ENCODE measurements at places on chromosomes 3 and 15.

GRCh38 chr15:55742927-55743728 is at the start of gene PRTG:
TSS of gene PRTG (minus strand) at chr15:55743152. CDS start at chr15:55742931, 221 bp downstream.
- peak; percentile 58 for DNase-seq

GRCh38 chr3:14531856-14532395 is 8.2 kb downstream of the GRIP2 start:
- no peak for DNase-seq

- no peak for DNase-seq
Observed at GRCh38 chr3:120420928-120421551, 29.8 kb downstream of the FSTL1 start.

- no peak for DNase-seq
Observed at GRCh38 chr3:184545769-184546168, 15.8 kb upstream of the EPHB3 start.

GRCh38 chr3:7333125-7333524 is 472.2 kb downstream of the GRM7 start:
- DNase-seq, result no peak

DNA sequence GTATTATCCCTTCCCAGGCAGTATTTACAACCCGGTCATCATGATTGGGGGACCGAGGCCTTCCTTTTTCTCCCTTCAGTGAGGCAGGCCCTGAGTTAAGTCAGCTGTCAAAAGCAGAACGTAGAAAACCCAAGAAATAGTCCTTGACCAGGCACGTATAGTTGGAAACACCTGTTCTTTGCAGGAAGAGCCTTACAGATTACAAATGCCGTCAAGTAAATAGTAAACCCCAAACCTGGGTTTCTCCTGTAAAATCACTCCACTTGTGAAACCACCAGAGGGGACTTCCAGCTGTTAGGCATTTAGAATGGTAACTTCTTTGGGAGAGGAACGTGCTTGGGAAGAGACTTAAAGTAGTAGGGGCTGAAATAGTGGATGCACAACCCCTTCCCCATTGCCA is 1.0 kb upstream of the BTBD1 start:
- DNase-seq, result no peak

DNA sequence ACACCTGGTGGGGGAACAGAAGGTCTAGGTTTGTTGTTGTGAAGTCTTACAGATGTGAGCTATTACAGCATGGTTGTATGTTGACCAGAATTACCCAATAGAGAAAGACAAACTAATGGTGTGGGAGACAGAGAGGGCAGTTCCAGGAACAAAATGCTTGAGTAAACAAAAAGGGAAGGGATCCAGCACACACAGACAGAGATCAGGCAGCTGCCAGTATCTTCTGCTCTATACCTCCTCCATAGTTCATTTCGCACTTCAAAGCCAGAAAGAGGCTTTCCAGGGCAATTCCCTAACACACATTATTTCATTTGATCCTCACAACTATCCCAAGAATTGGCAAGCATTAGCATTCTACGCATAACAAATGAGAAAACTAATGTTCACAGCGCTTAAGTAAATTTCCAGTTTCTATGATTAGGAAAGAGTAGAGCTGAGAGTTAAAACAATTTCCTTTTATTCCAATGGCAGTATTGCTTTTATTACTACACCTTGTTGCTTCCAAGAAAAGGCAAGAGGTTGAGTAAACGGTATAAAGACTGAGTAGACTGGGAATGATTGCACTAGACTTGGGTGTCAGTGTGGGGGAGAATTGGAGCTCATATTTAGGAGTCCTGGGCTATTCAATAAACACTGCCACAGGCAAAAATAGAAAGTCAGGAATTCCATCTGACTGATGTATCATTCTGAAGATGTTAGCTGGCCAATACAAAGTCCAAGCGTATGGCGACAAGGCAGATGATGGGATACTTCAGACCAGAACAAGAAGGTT is 39.7 kb upstream of the ZNF280D start:
- no peak for DNase-seq

DNA sequence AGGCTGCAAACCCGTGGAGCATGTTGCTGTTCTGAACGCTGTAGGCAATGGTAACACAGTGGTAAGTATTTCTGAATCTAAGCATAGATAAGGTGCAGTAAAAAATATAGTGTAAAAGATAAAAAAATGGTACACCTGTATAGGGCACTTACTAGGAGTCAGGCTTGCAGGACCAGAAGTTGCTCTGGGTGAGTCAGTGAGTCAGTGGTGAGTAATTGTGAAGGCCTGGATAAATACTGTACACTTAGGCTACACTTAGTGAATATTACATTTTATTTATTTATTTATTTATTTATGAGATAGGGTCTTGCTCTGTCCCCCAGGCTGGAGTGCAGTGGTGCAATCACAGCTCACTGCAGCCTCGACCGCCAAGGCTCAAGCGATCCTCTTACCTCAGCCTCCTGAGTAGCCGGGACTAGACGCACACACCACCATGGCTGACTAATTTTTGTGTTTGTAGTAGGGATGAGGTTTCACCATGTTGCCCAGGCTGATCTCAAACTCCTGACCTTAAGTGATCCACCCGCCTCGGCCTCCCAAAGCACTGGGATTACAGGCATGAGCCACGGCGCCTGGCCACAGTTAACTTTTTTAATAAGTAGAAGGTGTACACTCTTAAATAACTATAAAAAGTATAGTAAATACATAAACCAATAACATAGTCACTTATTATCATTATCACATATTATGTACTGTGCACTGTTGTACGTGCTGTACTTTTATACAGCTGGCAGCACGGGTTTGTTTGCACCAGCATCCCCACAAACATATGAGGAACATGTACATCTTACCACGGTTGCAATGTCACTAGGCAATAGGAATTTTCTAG is 155.1 kb downstream of the IGF1R start:
- no peak for DNase-seq

GRCh38 chr3:191076903-191077552 is 122.0 kb upstream of the OSTN start:
- no peak for DNase-seq

- no peak for DNase-seq
Observed at GRCh38 chr3:57098418-57099310, 38.2 kb downstream of the SPATA12 start.

- no peak for DNase-seq
Observed at GRCh38 chr3:142863010-142863817, 25.7 kb downstream of the PCOLCE2 start.

DNA sequence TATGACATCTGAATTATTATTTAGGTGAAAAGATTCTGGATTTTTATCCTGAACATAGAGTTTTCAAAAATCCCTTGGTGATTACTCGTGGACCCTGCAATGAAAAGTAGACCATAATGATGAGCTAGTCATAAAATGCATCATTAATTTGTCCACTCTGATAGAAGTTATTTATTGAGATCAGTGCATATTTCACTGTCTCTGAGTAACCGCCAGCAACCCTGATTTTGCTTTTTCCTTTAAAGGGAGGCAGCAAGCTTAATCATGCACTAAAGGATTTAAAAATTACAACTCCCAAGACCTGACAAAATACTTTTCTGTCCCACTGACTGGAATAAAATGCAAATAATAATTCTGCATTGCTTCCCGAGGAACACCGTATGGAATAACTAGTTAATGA is 259.6 kb upstream of the DPPA4 start:
- DNase-seq, result no peak

GRCh38 chr3:195714380-195715011 is 6.3 kb upstream of the MUC20 start:
- DNase-seq, result no peak

GRCh38 chr3:27471923-27472550 is 12.1 kb downstream of the SLC4A7 start:
- no peak for DNase-seq

DNA sequence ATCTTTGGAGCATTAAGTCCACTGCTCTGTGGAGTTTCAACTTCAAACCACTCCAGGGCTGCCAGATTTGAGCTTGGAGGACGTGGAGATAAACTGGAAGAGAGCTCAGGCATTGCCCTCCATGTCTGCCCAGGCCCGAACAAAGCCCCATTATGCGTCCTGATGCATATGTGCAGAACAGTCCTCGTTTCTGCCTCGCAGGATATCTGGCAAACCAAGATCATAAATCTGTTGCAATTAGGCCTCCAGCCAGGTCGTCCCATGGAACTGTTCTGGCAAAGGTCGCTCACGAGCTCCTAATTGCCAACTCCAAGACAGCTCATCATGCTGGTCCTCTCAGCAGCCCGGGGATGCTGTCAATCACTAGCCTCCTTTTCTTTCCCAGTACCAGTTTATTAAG is 91.2 kb downstream of the SEMA5B start:
- no peak for DNase-seq

DNA sequence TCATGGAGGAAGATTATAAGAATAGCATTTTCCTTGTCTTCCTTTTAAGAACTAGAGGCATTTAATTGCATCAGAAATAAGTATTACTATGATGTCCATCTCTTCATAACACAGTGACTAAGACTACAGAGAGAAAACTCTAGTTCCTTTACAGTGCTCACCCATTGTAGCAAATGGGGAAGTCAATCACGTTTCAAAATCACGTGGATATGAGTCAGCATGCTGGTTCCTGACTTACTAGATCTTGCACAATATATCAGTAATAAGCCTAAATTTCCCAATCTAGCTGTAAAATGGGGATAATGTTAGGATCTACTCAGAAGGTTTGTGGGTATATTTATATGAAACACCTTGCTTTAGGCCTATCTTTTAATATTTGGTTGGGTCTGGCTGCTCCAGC is 254.8 kb upstream of the EOMES start:
- DNase-seq, result no peak

GRCh38 chr3:28081533-28081947 is 159.9 kb upstream of the CMC1 start:
- DNase-seq, result no peak

Data from 8988T (cell line).